ENCODE measurements at places on chromosomes 2 and 18.
A peak's percentile ranks its signal among the peaks of the same experiment; 100 is the strongest.

- no peak for DNase-seq
Measured at GRCh38 chr2:16862471-16862870, 196.8 kb upstream of the CYRIA start.

DNA sequence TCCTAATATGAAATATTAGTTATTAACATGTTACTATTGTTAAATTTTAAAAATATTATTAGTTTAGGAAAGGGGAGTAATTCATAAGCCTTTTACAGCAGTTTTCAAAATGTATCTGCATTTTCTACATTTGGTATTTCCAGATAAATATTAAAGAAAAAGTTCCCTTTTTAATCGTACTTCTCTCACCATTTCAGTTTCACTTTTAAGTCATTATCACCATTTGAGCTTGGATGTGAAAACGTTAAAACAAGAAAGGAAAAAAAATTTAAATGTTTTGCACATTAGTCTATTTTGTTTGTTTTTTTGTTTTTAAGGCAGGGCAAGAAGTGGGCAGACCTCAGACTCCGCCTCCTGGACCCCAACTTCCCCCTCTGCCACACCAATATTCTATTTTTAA, 3.3 kb upstream of the SRSF7 start:
- no peak for DNase-seq

- DNase-seq: peak; percentile 66
Measured at GRCh38 chr18:53567929-53568574, 656.4 kb downstream of the MBD2 start.

GRCh38 chr2:233044974-233045605, 12.6 kb downstream of the NEU2 start:
- no peak for DNase-seq

- DNase-seq: no peak
Measured at GRCh38 chr2:172336681-172337080, 90.7 kb upstream of the ITGA6 start.

GRCh38 chr2:54114936-54115283, 505 bp upstream of the ACYP2 start:
- no peak for DNase-seq

DNA sequence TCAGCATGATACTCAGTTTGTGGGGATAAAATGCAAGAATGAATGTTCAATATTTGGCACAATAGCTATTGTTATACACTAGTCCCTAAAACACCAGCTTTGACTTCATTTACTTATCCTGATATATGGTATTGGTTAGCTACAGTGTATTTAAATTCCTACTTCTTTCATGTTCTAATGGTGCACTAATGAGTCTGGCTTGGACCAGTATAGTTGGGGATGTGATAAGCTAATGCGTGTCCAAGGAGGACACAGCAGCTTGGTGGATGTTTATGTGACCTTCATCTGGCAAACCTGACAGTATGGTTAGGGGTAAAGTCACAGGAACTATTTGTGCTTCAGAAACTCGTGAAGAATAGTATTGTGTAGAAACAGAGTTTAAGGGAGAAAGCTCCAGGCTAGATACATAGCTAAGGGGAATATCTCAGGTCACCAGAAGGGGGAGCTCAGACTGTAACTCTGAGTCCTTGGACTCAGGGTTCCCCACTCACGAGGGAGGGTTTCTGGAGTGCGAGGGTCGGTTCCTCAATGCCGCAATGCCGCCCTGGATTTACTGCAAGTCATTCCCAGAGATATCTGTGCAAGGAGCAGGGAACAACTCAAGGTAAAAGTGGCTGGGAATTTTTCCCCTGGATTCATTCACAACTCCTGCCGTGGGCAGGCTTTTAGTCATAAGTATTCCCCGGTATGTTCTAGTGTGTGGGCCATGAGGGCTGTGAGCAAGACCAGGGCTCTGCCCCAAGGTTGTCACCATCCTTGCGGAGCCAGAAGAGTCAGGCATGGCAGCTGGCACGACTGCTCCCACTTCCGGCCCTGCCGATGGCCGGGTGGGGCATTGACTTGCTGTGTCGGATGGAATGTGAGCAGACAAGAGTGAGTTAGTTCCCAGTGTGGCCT, 14.5 kb downstream of the IL1R2 start:
- DNase-seq: peak; percentile 14

DNA sequence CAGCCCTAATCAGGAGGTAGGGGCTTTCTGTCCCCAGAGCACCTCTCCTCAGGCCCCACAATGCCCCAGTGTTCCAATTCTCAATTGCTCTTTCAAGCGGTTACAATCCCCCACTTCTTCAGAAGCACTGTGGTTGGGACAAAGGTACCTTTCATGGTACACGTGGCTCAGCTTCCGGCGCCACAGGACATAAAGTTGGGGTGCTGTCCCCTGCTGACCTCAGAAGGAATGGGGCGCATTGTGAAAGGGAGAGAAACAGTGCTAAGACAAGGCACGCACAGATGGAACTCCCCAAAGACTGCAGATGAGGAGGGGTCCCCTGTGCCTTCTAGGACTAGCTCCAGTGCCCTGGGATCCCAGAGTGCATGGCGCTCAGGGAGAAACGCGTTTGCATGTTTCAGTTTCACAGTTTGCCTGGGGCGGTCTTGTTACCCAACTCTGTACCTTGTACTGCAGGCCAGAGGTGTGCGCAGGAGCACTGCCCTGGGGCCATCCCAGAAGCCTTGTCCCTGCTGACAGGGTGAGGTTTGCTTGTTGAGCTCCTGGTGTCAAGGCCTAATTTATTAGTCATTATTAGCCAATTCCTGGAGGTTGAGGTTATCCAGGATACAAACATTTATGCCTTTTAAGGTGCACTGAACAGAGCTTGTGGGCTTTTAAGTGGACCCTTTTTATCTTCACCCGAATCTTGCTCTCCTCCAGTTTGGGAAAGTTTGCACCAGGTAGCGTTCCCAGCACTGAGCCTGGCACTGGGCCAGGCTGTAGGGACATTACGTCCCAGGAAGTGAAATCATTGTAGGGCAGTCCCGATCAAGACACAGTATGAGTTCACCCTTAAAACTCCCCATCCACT, 7.6 kb downstream of the CNDP1 start:
- DNase-seq: no peak

- DNase-seq: no peak
Measured at GRCh38 chr2:217370391-217370790, 510.5 kb upstream of the TNP1 start.

GRCh38 chr2:157244691-157245090, 12.8 kb upstream of the GALNT5 start:
- peak; percentile 91 for DNase-seq

- no peak for DNase-seq
Measured at GRCh38 chr2:67085146-67085545, 312.0 kb upstream of the ETAA1 start.

- DNase-seq: no peak
Measured at GRCh38 chr2:166463640-166464039, 30.4 kb downstream of the SCN7A start.

DNA sequence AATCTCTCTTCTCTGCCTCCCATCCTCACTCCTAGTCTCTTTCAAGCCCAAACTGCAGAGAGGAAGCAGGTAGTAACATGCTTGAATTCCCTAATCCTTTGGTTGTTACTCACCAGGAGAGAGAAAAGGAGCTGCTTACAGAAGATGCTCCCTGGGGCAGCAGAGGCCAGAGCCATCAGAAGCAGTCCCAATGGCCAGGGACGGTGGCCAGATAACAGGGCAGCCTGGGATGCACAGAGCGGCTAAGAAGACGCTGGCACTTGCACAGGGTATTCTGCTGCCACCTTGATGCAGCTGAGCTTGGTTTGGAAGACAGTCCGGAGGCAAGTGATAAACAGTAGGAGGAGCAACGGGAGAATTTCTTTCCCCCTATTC, 250 bp downstream of the DSC1 start:
- DNase-seq: no peak

- peak; percentile 16 for DNase-seq
Measured at GRCh38 chr18:72652990-72653593, 109.0 kb upstream of the CBLN2 start.

GRCh38 chr2:121709776-121710469, 26.8 kb downstream of the NIFK start:
- no peak for DNase-seq

DNA sequence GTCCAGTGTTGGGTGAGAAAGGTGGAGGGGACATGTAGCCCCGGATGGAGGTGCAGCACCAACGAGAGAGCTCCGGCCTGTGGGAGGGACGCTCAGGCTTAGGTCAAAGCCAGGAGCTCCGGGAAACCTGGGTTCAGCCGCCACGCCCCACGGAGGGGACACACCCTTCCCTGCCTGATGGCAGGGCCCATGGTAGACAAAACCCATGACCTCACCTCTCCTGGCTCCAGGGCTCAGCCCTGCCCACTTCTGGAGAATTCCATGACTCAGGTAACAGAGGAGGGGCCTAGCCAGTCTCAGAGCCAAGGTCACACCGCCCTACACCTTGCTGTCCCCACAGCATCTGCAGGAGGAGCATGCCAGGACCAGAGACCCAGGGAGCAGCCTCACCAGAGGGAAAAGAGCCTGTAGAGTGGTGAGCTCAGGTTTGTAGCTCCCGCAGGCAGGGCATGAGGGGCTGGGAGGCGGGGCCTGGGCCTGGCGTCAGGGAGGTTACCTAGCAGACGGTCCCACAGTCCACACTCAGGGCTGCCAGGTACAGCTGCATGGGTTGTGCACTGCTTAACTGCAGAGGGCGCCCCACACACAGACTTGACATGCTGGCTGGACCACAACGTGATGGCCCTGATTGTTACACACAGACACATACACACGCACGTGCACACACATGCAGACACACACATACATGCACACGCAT, 70.8 kb upstream of the SMAD7 start:
- DNase-seq: peak; percentile 17

DNA sequence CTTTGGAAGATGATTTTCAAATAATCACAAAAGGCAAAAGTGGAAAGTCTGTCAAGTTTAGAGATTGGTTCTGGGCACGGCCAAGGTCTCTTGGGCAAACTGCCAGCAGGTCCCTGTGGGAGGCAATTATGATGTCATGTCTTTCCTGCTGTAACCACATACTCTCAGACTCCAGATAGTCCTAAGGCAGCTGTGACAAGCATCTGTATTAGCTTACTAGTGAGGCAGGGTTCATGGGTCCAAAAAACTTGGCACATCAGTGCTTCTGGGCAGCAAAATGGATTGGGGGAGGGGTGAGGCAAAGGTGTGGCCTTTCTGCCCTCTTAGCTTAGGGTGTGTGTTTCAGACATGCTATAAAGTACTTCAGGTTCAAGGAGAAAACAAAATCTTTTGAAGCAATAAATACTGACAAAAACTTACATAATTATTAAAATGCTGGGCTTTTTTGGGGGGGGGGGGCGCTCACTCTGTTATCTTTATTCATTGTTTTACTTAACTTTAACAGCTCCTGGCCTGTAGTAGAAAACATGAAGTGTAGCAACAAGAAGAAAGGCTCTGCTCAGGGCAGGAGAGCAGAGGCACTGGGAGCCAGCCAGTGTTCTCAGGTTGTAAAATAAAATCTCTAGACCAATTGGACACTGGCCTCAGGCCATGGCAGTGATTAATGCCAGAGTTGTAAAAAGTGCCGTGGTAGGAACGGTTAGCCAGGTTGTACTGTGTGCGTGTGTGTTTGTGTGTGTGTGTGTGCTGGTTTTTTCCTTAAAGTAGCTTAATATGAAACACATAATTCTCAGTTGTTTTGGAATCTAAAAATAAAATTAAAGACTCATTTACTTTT, 14.3 kb upstream of the TANC1 start:
- peak; percentile 91 for DNase-seq

DNA sequence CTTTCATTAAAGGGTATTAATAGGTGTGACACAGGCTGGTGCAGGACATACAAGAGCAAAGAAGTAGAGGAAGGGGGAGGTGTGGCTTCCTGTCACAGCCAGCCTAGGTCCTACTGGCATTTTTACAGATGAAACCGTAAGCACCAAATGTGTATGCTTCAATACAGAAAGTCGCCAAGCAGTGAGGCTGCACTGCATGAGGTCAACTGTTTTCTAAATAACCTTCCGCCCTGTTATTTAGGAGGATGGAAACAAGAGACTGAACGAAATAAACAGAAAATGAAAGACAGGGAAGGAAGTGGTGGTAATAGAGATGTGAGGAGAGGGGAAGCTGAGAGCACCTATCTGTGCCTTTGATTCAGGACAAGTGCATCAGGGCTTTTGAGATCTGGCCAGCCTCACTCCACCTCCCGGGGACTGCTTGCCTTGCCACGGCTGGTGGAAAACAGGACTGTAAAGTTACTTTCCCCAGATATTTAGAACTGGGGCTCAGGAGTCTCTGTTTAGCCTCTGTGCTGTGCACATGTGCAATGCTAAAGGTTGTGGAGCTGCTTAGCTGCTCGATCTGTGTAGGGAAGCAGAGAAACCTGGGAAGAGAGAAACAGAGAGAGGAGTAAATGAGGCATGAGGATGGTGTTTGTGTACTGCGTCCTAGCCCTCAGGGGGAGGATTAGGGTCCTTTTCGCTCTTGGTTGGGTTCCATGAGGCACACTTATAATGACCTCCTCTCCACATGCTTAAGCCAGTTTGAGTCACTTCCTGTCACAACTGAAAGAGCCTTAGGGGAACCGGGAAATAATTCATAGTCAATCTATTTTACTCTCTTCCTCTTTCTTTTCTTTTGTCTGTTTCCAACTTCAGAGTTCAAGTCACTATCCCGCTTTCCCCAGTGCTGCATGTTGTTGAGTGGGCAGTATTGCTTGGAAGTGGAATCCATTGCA, 62.3 kb upstream of the BOD1L2 start:
- no peak for DNase-seq

DNA sequence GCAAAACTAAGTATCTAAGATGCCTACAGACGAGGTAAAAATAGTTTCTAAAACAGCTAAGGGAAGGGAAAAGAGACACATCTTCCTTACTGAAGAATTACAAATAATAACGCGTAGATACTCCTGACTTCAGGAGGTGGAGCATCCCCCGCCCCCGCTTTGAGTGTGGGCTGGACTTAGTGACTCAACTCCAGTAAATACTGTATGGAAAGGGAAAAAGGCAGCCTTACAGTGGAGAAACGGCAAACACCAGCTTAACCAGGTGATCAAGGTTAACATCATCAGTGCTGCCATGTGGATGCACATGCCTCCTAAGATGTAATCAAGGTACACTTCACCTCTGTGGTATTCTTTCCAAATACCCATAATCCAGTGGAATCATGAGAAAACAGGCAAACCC, 47.9 kb downstream of the HADHB start:
- DNase-seq: no peak

DNA sequence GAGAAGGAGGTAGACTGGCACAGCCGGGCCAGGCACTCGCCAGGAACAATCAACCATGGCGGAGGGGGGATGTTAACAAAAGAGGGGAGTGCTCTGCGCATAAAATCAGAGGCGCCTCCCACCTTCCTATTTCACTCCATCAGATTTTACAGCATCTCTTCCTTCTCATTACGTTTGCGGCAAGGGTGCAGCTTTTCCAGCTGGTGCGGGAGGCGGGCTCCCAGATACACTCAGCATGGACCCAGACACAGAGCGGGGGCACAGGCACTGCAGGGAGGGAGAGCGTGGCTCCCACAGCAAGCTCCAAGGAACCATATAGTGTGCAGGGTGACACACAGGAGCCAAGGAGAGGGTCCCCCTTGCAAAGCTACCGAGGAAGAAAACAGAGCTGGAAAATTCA, 176.3 kb downstream of the EIPR1 start:
- DNase-seq: no peak

GRCh38 chr2:177449159-177449558, 56.6 kb downstream of the AGPS start:
- no peak for DNase-seq

All from NCI-H2171 treated with DMSO at 0.1 percent for 48 hours (cell line).